ENCODE measurements at places on chromosomes 7 and 10.

DNA sequence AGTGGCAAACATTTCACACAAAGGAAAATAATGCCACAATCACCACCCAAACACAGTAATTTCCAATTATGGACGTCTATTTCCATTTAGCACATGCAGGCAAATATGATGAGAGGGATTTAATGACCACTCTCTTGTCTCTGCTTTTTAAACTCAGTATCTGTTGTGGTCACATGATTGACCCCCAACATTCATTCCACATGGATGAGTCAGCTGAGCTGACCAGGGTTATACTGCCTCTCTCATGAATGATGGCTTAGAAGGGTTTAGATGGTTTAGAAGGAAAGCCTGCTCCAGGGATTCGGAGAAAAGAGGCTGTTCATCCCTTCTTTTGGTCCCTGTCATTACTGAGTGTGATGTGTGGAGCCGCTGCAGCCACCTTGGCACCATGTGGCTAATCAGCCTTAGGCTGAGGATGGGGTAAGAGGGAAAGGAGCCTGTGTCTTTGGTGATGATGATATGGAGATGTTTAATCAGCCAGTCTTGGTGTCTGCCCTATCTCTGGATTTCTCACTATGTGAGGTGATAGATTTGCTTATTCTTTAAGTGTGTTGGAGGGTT is 38.2 kb upstream of the JAKMIP3 start:
- no peak for DNase-seq

DNA sequence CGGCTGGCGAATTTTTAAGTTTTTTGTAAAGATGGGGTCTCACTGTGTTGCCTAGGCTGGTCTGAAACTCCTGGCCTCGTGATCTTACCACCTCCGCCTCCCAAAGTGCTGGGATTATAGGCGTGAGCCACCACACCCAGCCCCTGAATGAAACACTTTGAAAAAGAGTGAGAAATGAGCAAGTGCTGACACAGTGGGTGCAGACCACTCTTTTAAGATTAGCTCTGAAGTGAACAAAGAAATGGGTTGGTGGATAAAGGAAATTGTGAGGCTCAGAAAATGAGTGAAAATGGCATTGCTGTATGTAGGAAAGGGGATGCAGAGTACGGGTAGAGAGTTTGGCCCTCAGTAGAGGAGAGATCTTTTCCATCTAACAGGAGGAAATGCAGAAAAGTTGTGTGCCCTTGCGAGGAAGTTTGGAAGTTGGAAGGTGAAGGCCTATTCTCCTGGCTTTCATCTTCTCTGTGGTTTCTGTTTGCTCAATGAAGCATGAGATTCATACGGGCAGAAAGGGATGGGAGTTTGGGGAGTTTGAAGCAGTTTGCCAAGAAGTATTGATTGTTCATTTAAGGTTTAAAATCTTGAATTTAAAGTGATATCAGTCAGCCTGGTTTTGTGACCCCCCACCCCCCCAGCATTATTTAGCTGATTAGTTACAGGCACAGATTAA is 11.0 kb downstream of the MAPK8 start:
- DNase-seq = no peak

DNA sequence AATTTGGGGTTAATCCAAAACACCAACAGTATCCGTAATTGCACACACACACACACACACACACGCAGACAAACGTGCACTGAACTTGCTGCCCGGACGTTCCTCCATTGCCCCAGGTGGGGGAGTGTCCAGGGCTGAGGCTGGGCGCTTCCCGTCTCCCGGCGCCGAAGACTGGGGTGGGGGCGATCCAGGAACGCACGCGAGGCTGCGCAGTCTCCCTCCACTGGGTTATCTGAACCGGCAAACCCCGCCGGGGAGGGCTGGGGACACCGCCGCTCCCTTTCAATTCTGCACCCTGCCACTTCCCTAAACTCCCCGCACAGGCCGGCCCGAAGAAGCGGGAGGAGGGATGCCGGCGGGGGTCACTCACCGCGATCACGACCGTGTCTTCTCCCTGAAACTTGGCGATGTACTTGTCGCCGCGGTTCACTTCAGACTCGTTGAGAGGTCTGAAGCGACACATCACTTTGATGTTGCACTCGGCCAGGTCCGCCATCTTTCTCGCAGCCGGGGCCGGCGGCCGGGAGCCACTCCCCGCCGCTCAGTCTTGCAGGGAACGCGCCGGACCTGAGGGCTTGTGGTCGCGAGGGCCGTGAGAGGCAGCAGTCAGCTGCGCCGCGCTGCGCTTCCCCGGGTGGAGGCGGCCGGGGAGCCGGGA is 618 bp downstream of the KIF5B start:
- peak; percentile 78 for DNase-seq

- no peak for DNase-seq
Observed at GRCh38 chr10:35447693-35448407, 111.5 kb downstream of the CCNY start.

DNA sequence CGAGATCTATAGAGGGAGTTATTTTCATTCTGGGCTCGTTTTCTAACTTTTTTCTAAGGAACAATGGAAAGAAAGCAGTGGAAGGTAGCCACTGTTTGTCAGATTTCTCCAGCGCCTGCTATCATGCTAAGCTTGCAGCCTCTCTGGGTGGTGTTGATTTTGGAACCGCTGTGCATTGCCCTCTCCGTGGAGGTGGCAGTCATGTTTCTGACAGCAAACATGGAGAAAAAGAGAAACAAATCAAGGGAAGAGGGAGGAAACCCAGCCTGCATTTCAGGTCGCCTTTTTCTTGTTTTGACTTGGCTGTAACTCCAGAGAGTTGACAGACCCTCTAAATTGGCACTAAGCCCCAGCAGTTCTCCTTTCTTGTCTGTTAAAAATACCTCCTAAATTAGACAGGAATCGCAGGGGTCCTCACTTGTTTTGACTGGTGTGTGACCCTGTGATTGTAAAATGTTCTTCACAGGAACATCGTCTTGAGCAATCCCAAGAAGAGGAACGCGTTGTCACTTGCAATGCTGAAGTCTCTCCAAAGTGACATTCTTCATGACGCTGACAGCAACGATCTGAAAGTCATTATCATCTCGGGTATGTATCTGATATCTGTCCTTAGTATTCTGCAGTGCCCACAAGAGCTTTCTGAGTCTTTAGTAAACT is 4.8 kb downstream of the ECHDC3 start:
- no peak for DNase-seq
